ENCODE measurements at places on chromosomes 16 and 17.

- no peak for DNase-seq
Measured at GRCh38 chr16:10300905-10301304, 85.0 kb upstream of the ATF7IP2 start.

DNA sequence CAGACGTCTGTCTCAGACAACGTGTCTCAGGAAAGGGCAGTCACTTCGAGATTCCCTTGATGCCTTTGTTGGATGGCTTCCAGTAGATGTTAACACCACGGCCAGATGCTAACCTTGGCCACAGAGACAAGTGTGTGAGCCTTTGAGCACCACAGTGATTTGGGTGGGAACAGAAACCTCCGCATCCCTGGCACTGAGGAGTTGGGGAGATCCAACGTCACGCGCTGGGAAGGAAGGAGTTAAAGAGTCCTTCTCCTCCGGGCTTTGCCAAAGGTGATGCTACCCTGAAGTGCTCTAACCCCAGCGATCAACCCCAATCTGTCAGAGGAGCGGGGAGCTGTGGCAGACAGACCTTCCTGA lies 3.0 kb upstream of the ABR start:
- no peak for DNase-seq

GRCh38 chr16:69699915-69700314 lies 26.4 kb downstream of the NQO1 start:
- no peak for DNase-seq

GRCh38 chr17:3866276-3866675 lies 20.2 kb upstream of the NCBP3 start:
- DNase-seq, result no peak

DNA sequence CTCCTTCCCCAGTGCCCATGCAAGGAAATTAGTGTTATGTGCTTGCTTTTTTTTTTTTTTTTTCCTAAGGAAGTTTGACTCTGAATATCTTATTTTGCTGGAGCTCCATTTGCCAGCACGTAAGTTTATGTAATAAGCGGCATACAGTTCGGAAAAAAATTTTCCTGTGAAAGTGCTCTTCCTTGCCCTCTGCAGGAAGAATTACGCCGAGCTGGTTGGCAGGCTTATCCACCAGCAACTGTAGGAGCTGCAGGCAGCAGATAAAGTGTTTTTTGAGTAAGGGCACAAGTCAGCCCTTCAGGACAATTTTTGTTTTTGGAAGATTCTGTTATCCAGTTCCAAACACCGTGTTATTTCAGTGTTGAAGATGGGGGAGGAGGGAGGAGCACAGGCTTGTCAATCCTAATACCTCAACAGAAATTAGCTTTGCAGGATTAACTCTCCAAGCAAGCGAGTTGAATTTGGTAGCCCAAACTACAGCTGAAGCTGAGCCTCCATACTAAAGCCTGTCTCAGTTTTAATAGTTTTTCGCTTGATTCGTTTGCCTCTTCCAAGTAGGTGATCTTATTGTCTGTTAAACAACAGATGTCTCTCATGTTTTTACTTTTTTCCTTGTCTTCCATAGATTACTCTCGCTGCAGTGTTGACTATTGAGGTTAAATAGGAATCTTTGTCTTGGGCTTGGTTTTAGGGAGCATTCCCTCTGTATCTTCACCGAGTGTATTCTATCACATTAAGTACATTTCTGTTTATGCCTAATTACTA lies 1.1 kb downstream of the SPECC1 start:
- no peak for DNase-seq

DNA sequence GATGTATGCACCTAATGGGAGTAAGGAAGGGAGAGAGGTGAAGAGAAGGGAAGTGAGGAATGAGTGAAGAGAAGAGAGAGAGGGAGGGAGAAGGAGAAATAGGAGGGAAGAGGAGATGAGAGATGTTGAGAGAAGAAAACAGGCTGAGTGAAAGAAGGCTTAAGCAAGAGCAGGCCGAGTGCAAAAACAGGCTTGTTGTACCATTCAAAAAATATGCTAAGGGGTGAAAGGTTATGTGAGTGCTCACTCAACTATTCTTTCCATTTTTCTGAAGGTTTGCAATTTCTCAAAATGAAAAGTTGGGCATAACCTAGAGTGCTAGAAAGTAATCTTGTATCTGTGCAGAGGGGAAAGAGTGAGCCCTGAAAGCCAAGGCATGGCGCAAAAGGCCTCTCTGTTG lies 22.9 kb downstream of the RPGRIP1L start:
- DNase-seq, result no peak

DNA sequence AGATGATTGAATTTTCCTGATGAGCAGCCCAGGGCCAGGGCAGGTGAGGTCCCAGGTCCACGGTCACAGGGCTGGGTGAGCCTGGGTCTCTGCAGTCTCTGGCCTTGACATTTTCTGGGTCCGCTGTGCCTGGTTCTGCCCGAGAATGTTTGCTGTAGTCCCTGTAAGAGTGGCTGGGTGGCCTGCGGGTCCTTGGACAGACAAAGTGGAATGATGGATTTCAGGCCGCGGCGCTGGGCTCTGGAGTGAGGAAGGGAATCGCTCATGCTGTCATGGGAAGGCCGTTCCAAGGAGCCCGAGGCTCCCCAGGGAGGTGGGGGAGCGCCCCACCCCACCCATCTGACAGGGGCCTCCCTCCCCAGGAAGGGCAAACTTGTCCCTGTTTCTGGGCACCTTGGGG lies 153.5 kb upstream of the CIBAR2 start:
- no peak for DNase-seq

GRCh38 chr17:31917065-31917529 lies 15.6 kb upstream of the UTP6 start:
- DNase-seq, result no peak

GRCh38 chr17:7296189-7296861 lies 1.9 kb upstream of the YBX2 start:
- DNase-seq, result no peak

DNA sequence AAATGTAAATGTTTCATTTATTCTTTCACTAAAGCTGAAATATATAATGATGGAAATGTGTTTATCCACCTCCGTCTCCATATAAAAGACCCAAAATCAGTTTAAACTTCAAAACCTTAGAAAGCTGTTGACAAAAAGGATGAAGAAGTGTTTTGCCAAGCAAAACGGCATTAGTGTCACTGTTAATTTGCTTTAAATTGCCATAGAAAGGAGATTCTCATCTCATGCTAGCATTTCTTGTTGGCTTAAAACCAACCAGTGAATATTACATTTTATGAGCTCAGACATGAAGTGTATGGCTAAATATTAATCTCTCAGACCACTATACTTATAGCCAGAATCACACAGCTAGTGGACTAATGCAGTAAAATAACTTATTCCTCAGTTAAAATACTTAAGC lies 398.8 kb downstream of the KIF2B start:
- DNase-seq, result no peak

GRCh38 chr17:60392845-60393702 lies 1.1 kb upstream of the USP32 start:
- no peak for DNase-seq

- DNase-seq, result peak; percentile 77
Measured at GRCh38 chr17:81097134-81097942, 62.4 kb downstream of the BAIAP2 start.

DNA sequence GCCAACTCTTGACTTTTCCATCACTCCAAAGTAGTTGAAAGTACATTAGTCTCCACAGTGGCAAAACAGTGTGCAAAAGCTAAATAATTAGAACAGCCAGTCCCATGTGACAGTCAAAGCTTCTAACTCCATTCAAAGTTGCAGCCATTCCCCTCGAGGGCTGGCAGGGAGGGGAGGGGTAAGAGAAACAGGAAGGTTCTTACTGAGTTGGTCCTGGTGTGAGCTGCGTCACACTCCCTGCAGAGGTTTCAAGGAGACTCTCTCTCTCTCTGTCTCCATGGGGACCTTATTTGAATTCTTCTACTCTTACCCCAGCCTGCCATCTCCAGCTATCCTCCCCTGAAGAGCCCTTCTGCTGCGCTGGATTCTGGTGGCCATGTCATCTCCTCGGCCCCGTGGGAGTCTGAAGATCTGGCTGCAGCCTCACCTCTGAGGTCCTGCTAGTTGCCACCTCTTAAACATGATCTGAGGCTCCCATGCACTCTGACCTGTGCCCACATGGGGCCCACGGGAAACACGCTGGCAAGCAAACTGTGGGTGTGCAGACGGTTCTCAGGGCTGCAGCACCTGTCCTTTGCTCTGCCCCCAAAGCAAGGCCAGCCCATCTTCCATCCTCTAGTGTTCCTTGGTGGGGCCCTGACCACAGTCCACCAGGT lies 23.3 kb upstream of the STH start:
- no peak for DNase-seq

DNA sequence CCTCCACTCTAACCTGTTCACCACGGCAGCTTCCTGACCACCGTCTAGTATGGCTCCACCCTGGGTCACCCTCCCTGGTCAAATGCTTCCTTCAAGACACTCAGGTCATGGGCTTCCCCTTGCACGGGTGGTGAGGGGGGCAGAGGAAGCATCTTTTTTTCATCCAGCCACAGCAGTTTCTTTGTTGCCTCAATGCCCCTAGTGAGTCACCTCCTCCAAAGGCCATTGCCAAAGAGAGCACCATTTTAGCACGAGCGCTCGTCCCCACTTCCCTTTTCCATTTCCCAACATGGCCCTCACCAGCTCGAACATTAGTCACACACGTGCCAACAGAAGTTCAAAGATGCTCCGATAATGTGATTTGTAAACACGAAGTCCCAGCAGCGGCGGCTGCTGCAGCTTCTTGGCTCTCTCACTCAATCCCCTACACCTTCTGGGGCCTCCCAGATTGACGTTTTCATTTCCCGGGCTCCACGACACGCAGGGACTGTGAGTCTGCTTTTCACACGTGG lies 134.6 kb downstream of the GAS7 start:
- no peak for DNase-seq

GRCh38 chr16:21617607-21618006 lies 18.2 kb downstream of the METTL9 start:
- no peak for DNase-seq

- no peak for DNase-seq
Measured at GRCh38 chr16:12513076-12513790, 290.5 kb downstream of the CPPED1 start.

- DNase-seq, result no peak
Measured at GRCh38 chr16:30372038-30372712, 1.9 kb upstream of the TBC1D10B start.

- DNase-seq, result no peak
Measured at GRCh38 chr17:14337596-14338079, 36.8 kb downstream of the HS3ST3B1 start.

DNA sequence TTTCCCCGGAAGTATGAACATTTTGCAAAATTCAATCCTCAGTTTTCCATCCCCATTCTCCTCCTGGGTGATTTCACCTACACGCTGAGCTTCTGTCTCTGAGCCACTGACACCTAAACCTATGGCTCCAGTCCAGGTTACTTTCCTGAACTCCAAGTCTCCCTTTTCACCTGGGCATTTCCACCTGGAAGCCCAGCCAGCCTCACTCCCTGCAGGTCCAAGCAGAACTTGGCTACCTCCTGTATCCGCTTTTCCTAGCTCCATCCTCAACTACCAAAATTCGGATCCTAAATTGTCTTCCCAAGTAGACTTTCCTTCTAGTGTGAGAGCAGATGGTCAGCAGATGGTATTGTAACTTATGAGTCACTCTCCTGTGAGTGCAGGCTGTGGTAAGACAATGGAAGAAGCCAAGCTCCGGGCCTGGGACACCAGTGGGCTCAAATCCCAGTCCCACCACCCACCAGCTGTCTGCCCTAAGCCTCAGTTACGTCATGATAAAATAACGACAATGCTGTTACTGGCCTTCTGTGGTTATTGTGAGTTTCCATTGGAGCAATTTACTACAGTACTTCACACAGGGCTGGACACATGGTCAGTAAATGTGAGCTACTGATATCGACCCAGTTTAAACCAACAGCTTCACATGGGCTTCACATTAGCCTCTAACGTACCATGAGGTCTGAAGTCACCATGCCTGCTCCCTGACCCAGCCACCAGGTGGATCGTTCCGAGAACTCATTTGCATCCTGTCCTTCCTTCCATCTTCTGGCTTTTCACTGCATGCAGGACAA lies 33.3 kb downstream of the PECAM1 start:
- DNase-seq, result no peak

GRCh38 chr16:50371936-50372595 lies 3.3 kb upstream of the BRD7 start:
- no peak for DNase-seq

GRCh38 chr16:48560692-48561091 lies 49.3 kb downstream of the N4BP1 start:
- DNase-seq, result no peak

- DNase-seq, result no peak
Measured at GRCh38 chr16:68406458-68407152, 41.7 kb downstream of the SMPD3 start.

DNA sequence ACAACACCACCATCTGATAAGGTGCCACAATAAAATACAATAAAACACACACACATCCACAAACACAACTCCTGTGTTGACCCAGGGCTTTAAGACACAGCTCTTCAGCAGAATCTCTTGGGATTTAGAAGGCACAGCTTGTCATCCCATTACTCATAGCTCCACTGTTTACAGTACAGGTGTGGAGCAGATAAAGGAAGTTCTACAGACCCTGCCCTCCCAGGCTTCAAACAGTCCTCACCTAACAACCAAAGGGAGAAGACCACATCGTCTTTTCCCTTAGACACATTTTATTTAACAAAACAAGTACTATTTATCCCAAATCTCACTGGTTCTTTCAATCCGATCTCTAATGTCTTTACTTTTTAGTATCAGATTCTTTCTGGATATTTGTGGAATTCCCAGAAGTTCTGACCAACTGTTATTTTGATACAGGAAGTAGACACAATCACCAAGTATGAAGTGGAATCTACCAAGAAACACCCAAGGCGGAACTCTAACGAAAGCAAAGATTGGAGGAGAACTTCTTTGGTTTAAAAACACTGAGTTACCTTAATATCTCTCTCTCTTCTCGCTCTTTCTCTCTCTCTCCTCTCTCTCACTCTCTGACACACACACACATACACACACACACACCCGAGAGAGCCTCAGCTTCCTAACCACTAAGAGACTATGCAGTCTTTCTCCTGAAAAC lies 46.1 kb downstream of the CYTH1 start:
- no peak for DNase-seq

GRCh38 chr17:79609673-79610645 lies 892 bp downstream of the RBFOX3 start:
- DNase-seq, result no peak

DNA sequence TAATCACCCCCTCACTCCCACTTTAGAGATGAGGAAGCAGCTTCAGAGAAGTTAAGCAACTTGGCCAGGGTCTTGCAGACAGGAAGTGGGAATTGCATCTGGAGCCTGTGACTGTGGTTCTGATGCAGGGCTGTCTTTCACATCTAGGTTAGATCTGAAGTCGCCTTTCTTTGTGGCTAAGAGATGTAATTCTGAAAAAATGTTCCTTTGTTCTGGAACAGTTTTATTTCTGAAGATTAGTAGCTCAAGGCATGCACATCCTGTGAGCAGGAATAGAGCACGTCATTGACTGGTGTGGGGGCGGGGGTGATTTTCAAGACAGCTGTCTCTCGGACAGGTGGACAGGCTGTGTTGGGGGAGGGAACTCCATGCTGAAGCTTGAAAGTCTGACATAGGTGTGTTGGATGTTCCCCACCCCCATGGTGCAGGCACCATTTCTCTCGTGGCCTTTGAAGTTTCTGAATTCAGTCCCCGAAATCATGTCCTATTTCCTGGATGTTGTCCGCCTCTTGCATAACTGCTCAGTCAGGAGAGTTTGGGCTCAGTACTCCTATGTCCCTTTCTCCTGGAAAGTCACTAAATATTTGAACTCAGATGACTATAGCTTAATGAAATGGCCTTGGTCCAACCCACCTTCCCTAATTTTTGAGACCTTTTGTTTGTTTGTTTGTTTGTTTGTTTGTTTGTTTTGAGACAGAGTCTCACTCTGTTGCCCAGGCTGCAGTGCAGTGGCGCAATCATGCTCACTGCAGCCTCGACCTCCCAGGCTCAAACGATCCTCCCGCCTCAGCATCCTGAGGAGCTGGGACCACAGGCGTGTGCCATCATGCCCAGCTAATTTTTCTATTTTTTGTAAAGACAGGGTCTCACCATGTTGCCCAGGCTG lies 21.0 kb upstream of the HERPUD1 start:
- DNase-seq, result no peak

Data from left renal cortex interstitium (tissue), 4 donors.